Ammon's horn (tissue), 1 donor: ENCODE measurements at places on chromosomes 5 and 9.

DNA sequence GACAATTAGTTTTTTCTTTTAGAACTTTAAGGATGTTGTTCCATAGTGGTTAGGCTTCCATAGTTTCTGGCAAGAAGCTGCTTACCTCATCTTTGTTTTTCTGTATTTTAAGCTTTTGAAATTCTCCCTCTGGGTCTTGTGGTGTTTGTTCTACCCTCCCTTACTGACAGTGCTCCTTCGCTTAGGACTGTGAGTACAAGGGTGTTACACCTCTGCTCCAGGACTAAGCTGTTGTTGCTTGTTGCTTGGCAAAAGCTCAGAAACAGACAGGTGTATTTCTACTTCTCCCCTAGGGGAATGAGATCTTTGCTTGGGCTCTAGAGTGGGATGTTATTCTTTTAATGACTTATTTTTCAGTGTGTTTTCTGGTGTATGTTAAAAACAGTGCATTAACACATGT lies 225.2 kb downstream of the WDR70 start:
- DNase-seq: no peak

- DNase-seq: no peak
Measured at GRCh38 chr5:130337179-130337888, 433.1 kb downstream of the CHSY3 start.

- no peak for DNase-seq
Measured at GRCh38 chr5:33810491-33811120, 81.2 kb downstream of the ADAMTS12 start.

DNA sequence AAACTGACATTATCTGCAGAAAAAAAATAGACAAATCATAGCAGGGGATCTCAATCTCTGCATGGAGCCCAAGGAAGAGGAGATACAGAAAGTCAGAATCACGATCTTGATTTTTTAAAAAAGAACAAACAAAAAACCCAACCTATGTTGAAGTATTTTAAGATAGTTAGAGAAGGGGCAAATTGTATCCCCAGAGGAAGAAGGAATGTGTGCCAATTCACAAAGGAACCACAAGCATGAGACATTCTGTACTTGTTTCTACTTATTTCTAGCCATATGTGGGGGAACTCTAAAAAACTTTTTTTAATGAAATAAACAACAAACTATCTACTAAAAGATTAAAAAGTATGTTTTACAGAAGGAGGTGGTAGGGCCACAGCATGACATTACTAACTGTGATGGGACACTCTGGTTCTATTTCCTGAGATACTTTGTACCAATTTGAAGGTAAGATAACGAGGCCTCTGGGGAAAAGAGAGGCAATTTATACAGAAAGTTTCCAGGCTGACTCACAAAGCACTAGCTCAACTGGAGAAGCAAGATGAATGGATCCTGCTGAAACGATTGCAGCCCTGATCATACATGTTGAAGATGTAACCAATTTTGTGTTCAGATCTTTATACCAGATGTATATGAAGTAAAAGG lies 22.5 kb downstream of the RANBP3L start:
- DNase-seq: no peak
